Non-pigmented ciliary epithelial cell (primary cell): ENCODE measurements at places on chromosomes 2 and 18.

DNA sequence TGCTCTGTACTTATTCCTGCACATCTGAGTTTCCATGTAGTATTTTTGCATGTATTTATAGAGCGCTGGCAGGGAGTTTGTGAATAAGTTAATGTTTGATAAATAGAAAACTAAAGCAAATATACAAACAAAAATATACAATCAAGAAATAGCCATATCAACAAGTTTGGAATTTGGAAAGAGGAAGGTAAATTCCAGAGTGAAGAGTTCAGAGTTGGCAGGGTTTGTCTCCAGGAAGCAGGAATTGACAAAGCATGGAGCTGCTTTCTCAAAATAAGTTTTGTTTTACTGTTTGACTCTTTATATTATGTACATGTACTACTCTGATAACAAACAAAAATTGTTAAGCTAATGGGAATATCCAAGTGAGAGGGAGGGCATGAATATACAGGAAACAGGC, 80.3 kb downstream of the SPOPL start:
- DNase-seq = no peak

DNA sequence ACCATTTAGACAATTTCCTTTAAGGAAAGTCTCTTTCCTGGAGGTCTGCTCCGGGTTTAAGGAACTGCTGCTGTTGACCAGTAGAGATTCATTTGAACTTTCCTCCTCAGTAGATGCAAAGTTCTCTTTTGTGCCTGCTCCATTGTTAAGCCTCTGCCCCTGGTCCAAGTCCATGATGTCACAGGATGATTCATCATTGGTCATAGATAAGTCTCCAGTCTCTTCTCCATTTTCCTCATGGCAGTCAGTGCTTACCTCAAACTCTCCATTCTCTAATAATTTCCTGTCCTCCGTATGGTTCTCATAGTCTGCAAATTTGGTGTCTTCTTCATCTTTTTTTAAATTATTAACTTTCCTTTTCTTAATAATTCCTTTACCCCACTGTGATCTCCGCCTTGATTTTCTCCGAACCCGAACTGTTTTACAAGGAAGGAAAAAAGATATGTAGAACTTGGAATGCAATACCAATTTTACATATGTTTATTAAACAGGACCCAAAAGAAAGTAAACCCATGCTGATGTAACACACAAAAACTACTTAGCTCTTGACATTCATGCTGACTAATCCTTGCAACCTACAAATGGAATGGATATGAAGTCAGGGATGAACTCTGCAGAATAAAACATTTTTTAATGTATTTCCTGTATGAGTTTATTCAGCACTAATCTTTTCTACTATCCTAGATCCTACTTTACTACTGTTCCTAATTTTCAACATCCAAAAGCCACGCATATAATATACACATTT, 169.1 kb downstream of the ATAD2B start:
- peak; percentile 62 for DNase-seq

DNA sequence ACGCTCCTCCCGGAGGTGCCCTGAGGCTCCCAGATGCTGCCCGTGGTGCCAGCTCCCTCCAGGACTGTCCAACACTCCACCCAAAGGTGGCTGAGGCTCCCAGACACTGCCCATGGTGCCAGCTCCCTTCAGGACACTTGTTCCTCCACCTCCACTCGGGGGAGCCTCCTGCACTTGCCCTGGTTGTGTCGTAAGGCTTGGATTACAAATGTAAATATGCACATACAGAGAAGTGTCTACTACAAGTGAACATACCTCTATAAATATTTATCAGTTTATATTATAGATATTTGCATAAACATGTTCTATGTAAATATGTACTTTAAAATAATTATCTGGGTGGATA, 143.3 kb downstream of the PXDN start:
- no peak for DNase-seq

GRCh38 chr18:34965108-34965507, 76.1 kb upstream of the MAPRE2 start:
- DNase-seq = no peak

GRCh38 chr2:60357996-60358395, 195.5 kb downstream of the BCL11A start:
- no peak for DNase-seq

DNA sequence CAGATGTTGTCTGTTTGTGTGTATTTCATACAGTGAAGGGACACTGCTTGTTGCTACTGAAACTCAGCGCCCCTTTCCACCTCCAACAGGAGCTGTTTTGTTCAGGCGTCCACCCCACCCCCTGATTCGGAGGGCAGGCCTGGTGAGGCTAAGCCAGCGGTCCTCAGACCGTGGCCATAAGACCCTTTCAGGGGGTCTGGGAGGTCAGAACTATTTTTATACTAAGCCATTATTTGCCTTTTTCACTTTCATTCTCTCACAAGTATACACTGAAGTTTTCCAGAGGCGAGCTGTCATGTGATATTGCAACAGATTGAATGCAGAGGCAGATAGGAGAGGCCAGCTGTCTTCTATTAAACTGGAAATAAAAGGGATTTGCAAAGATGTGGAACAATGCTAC, 39.7 kb upstream of the IGFBP5 start:
- DNase-seq = no peak

DNA sequence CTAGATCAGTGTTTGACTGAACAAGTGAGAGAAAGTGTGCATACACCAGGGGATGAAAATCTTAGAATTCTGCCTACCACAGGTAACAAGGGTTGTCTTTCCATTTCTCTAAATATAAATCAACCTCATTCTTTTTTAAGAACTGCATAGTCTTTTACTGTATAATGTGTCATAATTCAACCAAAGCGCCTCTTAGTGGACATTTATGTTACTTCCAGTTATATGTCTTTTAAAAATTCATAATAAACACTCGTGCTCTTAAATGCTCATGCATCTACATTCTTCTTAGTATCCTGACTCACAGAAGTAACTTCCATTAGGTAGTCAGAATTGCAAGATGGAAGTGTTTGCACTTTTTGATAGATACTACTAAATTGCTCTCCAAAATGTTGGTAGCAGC, 76.2 kb downstream of the CHRNA1 start:
- no peak for DNase-seq

DNA sequence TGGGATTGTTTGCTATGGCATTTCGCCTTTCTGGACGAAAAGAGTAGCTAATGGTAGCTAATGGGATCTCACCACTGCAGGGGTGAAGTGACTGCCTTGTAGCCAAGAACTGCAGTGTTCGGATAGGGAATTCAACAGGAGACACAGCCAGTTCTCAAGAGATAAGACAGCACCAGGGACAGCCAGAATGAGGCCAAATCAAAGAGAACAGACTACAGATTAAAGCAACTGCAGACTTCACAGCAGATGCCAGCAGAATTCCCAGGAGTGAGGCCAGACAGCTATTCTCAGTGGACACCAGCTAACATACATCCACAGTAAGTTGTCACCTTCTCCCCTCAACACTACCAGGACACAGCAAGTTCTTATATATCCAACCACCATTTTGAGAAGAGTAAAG, 124.0 kb downstream of the PLA2R1 start:
- no peak for DNase-seq

GRCh38 chr2:23009545-23010149, 375.3 kb upstream of the KLHL29 start:
- no peak for DNase-seq

DNA sequence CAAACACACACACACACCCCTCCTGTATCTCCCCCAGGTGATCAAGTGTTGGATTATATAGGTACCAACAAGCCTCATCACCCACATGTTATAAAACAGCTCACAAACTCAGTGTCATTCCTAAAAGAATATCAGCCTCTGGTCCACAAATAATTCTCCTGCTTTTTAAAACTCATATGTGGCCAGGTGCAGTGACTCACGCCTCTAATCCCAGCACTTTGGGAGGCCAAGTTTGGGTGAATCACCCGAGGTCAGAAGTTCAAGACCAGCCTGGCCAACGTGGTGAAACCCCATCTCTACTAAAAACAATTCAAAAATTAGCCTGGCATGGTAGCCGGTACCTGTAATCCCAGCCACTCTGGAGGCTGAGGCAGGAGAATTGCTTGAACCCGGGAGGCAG, 87.8 kb downstream of the LRATD1 start:
- no peak for DNase-seq

- DNase-seq = no peak
These were observed 37.5 kb upstream of the NPAS2 start for GRCh38 chr2:100782380-100782878.

- no peak for DNase-seq
These were observed 7.4 kb upstream of the RHOB start for GRCh38 chr2:20439503-20439902.

DNA sequence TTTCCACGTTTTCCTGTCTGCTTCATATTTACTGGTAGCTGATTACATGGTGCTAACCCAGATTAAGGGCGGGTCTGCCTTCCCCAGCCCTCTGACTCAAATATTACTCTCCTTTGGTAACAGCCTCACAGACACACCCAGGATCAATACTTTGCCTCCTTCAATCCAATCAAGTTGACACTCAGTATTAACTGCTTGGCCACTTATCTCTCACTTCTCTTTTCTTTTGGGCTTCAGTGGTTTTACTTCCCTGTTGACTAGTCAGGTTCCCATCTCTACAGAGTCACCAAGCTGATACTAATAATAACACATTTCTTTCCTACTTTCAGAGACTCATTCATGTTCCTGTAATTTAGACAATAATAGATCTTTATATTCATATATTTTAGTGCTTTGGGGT, 302.2 kb upstream of the MAP2 start:
- DNase-seq = no peak

DNA sequence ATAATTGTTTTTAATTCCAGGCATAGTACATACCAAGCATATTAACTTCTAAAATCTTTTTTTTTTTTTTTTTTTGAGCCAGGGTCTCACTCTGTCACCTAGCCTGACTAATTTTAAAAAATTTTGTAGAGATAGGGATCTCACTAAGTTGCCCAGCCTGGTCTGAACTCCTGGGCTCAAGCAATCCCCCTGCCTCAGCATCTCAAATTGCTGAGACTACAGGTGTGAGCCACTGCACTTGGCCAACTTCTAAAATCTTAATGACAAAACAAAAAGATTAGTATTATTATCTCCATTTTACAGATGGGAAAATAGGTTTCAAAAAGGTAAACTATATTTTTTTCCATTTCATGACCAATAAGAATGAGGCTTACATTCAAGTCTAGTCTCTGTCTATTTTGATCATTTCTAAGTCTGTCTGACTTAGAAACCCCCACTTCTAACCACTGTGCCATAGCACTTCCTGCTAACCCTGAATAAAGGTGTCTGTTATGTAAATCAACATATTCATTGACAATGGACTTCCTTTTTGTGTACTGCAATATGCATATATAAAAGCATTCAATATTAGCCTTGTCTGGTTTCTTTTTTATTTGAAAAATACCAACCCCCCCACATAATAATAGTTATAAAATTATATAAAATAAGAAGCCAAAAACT, 28.7 kb upstream of the ZEB2 start:
- no peak for DNase-seq

DNA sequence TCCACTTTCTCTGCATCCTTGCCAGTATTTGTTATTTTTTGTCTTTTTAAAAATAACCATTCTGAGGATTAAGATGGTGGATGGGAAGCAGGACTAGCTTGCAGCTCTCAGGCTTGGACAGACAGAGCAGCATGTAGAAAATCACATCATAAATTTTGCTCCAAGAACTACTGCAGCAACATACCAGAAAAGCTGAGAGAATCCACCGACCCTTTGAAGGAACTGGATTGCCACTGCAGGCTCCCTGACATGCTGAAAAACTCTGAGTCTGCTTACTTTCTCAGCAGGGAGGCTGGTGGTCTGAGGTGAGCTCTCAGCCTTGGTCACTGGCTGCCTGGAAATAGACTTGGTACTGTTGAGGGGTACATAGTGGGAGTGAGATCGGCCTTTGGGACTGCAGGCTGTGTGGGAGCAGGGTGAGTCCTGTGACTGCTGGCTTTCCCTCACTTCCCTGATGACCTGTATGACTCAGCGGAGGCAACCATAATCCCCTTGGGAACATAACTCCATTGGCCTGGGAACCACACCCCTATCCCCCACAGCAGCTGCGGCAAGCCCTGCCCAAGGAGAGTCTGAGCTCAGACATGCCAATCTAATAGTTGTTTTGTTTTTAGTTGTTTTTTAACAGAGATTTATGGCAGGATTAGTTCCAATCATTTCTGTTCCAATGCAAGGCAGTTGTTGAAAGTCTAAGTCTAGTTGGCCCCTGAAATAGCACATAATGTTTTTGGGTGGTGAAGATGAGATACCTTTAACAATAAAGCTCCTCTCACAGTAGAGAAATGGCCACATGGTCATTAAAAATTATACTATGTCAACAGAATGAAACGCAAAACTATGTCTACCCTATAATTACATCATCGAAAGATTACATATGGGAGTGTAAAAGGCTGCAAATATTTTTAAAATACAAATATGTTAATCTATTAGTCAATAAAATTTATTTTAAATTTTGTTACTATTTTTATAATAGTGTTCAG, 414.2 kb upstream of the CHAC2 start:
- DNase-seq = peak; percentile 19

- DNase-seq = no peak
These were observed 46.0 kb upstream of the SERTAD2 start for GRCh38 chr2:64699712-64700111.

GRCh38 chr2:138078153-138078552, 113.9 kb downstream of the HNMT start:
- DNase-seq = no peak

- no peak for DNase-seq
These were observed 107.9 kb upstream of the CDH20 start for GRCh38 chr18:61225336-61225735.

DNA sequence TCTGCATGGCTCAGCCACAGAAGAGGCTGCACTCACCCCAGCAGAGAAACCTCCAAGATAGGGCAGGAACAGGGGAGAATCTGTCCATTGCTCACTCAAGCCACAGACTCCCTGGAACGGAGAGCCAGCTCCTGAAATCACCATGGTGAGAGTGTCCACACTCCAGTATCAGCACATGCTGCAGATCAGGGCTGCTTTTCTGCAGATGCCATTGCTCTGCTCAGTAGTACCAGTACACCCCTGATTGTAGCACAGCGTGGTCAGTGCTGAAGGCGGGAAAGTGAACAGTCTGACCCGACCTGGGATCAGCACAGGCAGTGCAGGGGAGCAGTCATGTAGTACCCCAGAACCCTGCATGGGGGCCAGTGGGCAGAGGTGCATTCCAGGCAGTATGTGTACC, 73.9 kb downstream of the GYPC start:
- no peak for DNase-seq

GRCh38 chr2:129262934-129263333, 716.5 kb upstream of the RAB6C start:
- no peak for DNase-seq

DNA sequence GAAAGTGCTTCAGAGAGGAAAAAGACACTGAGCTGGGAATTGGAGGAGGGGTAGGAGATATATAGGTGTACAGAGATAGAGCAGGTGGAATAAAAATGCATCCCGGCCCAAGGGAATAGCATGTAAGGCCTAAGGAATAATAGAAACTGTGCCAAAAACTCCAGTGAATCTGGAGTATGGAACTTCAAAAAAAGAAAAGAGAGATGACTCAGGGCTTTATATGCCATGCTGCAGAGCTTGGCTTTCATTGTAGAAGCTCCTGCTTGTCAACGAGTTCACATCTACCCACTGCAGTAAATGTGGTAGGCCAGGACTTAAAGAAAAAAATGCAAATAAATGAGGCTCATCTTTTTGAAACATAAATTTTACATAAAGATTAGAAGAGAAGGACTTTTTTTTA, 131.8 kb downstream of the MREG start:
- no peak for DNase-seq

- DNase-seq = no peak
These were observed 100.9 kb downstream of the FHOD3 start for GRCh38 chr18:36398419-36398818.
